Ascending aorta (tissue), 2 donors: ENCODE measurements at places on chromosomes 2 and 18. TPM values are rescaled to one million over a fixed set of nuclear protein-coding genes. Genes with fewer than 3 reads are reported as not detected.

DNA sequence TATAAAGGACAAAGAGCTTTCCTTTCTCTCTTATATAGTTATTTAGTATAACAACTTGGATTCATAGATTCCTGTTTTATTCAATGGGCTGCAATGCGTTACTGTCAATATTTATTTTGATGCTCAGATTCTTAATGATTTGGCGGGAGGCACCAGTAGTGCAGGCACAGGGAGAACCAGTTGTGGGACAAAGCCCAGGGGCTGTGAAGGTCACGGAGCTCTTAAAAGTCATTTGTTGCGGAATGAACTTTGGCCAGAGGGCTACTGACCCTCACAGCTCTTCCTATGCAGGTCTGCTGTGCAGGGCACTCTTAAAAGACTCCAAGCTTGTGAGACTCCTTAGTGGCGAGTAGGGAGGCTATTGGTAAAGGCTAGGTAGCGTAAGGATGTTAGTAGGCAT, 34.0 kb downstream of the BCL2L11 start:
- no peak for DNase-seq

GRCh38 chr2:218716070-218716469, 5.4 kb downstream of the TTLL4 start:
- DNase-seq, result no peak

DNA sequence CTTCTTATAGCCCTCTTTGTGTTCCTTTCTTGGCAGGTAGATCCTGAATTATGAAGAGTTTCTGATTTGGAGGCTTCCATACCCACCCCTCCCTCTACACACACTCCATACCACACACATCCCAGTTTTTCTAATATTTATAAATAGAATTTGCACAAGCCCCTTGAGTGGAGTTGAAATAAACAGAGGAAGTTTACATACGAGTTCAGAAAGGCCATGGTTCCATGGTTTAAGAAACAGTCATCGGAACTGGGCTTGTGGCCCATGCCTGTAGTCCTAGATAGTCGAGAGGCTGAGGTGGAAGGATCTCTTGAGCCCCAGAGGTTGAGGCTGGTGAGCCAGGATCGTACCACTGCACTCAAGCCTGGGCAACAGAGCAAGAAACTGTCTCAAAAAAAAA, 62.7 kb upstream of the TANC1 start:
- no peak for DNase-seq

DNA sequence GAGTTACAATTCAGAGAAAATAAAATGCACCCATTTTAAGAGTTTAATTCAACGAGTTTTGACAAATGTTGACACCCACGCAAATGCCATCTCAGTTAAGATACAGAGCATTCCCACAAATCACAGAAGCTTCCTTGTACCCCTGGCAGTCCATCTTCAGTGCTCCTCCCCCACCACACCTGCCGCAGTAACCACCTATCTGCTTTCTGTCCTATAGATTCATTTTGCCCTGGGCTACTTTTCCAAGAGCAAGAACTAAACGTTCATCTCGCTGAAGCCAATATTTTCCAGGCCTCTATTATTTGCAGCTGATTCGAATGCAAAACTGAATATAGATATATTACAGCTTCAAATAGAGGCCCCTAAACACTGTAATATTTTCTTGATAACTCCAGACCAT, 13.4 kb upstream of the HPCAL1 start:
- no peak for DNase-seq

The UGT1A10 gene
- total RNA-seq, result not detected

GRCh38 chr2:172091000-172091641, 5.8 kb downstream of the DLX1 start:
- DNase-seq, result no peak
